Mesenteric fat pad (tissue), 1 donor: ENCODE measurements at places on chromosomes 2 and 18.

GRCh38 chr2:196149948-196150347 is 21.4 kb downstream of the STK17B start:
- DNase-seq, result no peak

GRCh38 chr2:119888680-119889079 is 124.2 kb upstream of the EPB41L5 start:
- no peak for DNase-seq

GRCh38 chr2:198788676-198789075 is 669.1 kb downstream of the SATB2 start:
- no peak for DNase-seq

- DNase-seq, result no peak
Observed at GRCh38 chr18:23882616-23883276, 131.8 kb upstream of the TTC39C start.

DNA sequence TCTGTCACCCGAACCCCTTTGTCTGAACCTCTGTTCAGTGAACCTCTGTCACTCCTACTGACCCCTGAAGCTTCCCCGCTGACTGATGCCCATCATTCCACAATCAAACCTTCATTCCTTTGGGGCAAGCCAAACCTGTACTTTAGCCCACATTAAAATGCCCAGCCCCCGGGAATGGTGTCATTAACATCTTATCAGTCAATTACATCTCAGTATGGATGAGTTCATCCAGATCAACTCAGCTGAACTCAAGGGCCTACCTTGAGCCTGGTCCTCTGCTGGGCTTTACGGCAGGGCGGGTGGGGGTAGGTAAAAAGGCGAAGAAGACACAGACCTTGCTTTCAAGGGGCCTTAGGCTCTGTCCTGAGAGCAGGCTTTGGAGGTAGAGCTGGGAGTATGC is 154.4 kb upstream of the SMAD2 start:
- no peak for DNase-seq
